Astrocyte of the cerebellum (primary cell): ENCODE measurements at places on chromosomes 7 and 10.

GRCh38 chr7:157674715-157675426, 338.1 kb downstream of the DNAJB6 start:
- DNase-seq: no peak

DNA sequence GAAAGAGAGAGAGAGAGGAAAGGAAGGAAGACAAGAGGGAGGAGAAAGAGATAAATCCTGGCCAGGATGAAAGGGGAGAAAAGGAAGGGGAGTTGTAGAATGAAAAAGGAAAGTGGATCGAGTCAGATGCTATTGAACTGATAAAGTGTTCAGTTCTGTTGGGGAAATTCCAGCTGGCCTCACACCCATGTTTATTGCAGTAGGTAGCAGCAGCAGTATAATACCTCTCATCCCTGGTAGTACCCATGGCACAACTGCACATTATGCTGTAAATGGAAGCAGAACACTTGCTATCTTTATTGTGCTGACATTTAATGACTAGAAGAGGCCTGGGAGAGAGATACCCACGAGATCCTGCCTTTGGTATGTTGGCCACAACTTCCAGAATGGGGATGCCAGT, 178.1 kb downstream of the EVX1 start:
- no peak for DNase-seq

- DNase-seq: no peak
Observed at GRCh38 chr7:15751191-15751701, 64.8 kb upstream of the MEOX2 start.

- peak; percentile 44 for DNase-seq
Observed at GRCh38 chr10:103660364-103661197, 167.1 kb downstream of the NEURL1 start.

DNA sequence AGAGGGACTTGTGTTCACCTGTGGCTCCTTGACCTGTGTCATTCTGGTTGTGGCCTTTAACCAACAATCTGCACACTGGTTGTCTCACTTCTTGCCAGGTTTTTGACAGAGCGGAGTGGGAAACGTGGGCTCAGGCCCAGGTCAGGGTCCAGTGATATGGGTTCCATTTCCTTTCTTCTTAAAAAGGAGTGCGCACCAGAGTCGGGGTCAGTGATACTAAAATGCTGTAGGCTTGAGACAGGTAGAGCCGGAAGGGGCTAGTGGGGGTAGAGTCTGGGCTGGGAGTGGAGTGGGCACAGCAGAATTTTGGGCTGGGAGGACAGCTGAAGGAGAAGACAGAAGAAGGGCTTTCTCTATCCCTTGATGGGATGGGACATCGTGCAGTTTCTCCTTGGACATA, 61.2 kb downstream of the SH2D4B start:
- no peak for DNase-seq

- DNase-seq: no peak
Observed at GRCh38 chr7:152968514-152968913, 209.0 kb downstream of the ACTR3B start.

GRCh38 chr7:104328296-104328969, at the start of gene LHFPL3:
Gene LHFPL3 (plus strand): TSS chr7:104328603.
- DNase-seq: no peak

- no peak for DNase-seq
Observed at GRCh38 chr7:116798232-116798631, 64.2 kb upstream of the CAPZA2 start.

GRCh38 chr7:99920149-99920548, 819 bp upstream of the TRIM4 start:
- no peak for DNase-seq

- DNase-seq: no peak
Observed at GRCh38 chr10:11328264-11329061, 283.0 kb downstream of the USP6NL start.

- no peak for DNase-seq
Observed at GRCh38 chr7:47195641-47196040, 386.3 kb downstream of the TNS3 start.

GRCh38 chr10:5449823-5450222, 37.5 kb downstream of the NET1 start:
- DNase-seq: no peak

DNA sequence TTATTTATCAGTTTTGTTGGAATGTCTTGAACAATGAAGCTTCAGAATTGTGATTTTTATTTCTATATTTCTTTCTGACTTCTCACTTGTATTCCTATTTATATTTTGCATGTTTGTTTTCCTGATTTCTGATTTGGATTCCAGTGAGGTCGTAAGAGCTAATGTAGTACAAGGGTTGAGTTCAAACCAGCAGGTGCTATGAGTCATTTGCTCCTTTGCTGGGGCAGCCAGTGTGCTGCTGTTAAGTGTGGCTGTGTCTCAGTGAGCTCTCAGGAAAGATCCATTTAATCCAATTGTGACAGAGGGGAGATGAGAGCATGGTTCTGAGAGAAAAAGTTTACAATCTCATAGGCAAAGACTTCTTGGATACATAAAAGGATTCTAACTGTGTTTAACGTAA, 48.6 kb downstream of the MCU start:
- peak; percentile 41 for DNase-seq

DNA sequence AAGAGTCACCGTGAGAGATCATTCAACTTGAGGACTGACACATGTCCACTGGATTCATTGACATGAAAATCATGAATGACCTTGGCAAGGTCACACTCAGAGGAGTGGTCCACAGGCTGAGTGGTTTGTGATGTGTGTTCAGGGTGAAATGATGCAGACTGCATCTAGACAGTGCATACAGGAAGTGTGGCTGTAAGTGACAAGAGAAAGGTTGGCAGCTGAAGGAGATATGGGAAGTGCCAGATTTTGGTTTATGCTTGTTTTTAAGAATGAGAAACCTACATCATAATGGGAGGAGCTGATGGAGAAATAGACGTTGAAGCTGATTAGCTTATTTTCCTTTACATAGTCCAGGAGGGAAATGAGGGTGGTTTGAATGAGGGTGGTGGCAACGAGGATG, 64.8 kb upstream of the VIPR2 start:
- no peak for DNase-seq

GRCh38 chr10:109780997-109781396, 142.3 kb downstream of the XPNPEP1 start:
- DNase-seq: no peak

GRCh38 chr7:45028920-45029344, 28.9 kb downstream of the CCM2 start:
- no peak for DNase-seq

DNA sequence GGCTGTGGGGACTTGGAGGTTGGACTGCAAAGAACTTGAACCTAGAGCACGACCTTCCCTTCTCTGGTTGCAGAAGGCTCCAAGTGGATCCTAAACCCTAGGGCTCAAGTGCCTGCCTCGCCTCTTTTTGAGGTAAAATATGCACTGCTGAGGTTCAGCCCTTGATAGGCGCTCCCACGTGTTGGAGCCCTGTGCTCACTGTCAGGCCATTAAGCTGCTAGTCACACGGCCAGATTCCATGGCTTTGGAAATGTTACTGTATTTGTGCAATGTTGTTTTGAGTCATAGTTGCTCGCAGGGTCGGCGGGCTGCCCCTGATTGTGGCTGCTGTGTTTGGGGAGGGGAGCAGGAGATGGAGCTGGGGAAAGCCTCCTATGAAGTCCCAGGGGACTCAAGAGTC, 39.8 kb upstream of the PCBD1 start:
- DNase-seq: no peak

GRCh38 chr10:102770792-102771191, 27.0 kb downstream of the WBP1L start:
- DNase-seq: no peak

GRCh38 chr10:116784035-116784434, 41.7 kb upstream of the HSPA12A start:
- no peak for DNase-seq
